ENCODE measurements at places on chromosomes 3 and 15.

GRCh38 chr3:125435231-125435630, 60.1 kb upstream of the ZNF148 start:
- DNase-seq, result no peak

DNA sequence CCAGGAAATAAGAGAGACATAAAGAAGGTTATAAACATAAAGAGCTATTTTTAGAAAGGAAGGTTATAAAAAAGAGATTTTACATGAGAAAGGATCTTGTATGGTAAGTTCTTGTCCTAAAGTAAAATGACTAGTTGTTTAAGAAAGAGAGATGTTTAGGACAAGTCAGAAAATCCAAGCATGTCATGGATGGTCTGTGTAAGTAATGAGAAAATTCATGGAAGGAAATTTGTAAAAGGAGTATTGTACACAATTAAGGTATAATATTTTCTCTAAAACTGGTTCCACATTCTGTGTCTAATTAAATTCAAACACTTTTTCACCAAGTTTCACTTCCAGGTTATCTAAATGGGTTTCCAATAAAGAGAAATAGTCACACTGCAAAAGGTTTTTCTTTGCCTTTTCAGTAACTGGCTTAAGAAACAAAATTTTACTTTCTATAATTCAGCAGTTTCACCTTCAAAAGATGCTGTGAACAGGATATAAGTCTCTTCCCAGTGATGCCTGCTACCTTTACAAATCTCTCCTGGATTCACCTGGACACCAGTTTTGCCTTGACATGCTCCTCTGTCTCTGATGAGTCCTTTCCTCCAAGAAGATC, 455.7 kb downstream of the ZIC1 start:
- no peak for DNase-seq

DNA sequence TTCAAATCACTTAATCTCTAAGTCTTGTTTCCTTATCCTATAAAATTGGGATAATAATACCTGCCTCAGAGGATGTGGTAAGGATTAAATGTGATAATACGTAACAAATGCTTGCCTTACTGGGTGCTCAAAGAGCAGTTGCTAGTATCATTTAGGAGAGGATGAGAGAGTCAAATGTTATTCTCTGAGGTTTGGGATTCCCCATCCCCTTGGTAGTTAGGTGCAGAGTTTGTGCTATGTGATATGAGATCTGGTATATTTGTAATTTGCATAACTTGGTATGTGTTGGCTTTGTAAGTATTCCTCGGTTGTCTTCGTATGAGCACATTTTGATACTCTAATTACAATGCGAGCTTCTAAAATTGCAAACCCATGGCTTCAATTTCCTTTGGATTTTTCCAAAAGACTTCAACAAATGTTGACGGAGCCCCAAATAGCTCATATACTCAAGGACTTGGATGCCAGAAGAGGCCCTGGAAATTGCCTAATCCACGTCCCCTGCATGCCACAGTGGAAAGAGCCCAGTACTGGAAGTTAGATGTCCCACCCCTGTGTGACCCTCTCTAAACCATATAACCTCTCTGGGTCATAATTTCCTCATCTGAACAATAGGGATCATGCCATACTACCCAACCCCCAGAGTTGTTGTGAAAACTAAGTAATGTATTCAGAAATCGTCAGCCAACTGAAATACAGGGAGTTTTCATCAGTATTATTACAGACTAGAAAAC, 85.0 kb downstream of the FBN1 start:
- no peak for DNase-seq

- DNase-seq, result no peak
These were observed 33.4 kb downstream of the FGD5 start for GRCh38 chr3:14852058-14852594.

- no peak for DNase-seq
These were observed 359.6 kb upstream of the TPRG1 start for GRCh38 chr3:188812198-188812597.

- no peak for DNase-seq
These were observed 31.5 kb upstream of the FAM107A start for GRCh38 chr3:58608648-58609047.

GRCh38 chr3:56477646-56478045, 9.4 kb upstream of the ERC2 start:
- no peak for DNase-seq

- no peak for DNase-seq
These were observed 802.9 kb downstream of the GRM7 start for GRCh38 chr3:7663771-7664170.

DNA sequence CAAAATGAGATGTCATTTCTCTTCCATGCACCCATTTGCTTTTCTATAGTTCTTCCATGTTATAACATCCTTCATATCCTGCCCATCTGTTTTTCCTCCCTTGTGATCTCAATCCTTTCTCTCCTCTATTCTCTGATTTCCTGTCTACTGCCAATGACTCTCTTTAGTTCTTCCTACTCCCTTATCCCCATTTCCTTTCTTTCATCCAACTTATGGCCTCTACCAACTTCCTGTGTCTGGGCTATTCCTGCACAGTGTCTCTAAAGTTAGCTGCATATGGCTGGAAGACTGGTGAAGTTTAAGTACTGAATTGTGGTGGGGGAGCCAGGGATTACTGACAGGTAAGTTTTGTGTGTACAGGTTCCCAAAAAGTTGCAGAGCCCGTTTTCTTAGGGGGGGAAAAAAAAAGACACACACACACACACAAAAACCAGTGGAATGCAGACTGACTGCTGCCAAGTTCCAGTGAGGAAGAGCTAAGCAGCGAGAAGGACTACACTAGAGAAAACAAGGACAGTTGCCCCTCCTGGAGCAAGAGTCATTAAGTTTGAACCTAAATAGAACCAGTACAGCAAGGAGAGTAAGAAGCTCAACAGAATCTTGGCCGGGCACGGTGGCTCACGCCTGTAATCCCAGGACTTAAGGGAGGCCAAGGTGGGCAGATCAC, 28.8 kb downstream of the XRN1 start:
- DNase-seq, result no peak

- no peak for DNase-seq
These were observed 49.4 kb upstream of the FMN1 start for GRCh38 chr15:33243869-33244268.

DNA sequence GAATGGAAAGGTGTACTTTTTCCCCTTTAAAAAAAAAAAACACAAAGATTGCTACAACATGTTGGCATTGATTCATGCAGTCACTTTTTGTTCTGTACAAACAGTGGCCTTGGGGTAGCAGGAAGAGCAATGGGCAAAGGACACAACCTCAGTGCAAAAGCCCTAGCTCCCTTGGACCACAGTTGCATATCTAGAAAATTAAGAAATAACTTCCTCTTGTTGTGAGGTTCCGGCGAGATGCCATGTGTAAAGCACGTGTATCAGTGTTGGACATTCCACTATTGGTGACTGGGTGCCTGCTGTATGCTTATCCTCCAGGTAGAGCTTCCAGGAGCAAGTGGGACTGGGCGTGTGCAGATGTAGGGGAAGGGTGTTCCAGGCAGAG, 164.5 kb downstream of the THSD4 start:
- no peak for DNase-seq

DNA sequence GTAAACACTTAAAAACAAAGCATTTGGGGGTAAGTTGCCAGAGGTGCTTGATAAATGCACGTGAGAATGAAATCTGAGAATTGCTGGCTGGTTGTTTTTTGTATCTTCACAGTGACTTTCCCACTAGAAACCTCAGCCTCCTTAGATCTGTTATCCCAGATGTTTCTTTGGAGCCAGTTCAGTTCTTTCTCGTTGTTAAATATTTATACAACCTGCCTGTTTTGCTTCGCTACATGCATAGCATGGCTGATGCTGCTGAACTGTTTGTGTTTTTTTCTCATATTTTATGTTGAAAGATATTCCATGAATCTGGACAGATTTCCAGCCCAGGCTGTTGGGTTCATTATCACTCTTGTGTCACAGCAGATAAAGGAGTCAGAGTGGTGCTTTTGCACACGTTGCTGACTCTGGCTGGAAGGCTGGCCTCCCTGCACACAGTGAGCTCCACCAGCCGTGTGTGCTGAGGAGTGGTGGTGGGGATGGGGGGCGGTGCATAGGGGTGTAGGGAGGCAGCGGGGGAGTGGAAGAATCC, 80.2 kb downstream of the ARNT2 start:
- no peak for DNase-seq

- no peak for DNase-seq
These were observed 4.7 kb upstream of the TBC1D2B start for GRCh38 chr15:78082106-78082742.

DNA sequence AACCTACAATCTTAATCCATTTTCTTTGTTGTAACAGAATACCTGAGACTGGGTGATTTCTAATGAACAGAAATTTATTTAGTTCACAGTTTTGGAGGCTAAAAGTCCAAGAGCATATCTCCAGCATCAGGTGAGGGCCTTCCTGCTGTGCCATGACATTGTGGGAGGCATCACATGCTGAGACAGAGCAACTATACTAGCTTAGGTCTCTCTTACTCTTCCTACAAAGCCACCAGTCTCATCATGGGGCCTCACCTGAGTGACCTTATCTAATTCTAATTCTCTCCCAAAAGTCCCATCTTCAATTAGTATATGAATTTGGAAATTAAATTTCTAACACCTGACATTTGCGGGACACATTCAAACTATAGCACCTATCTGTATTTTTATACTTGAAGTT, 247.1 kb upstream of the MRPL3 start:
- no peak for DNase-seq

DNA sequence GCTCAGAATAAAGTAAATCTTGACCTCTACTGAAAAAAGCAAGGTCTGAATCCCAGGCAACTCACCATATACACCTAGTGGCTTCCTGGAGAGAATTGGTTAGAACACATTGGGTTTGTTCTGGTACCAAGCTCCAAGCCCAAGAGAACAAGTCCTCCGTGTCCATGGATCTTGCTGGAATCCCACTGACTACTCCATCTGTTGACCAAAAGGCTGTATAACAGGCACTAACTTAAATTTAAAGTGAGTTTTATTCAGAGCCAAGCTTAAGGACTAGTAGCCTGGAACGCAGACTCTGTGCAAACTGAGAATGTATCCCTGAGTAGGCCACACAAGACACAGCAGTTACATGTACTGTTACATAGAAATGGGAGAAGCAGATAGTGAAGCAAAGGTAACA, 342.1 kb upstream of the LRRC3B start:
- DNase-seq, result no peak

- no peak for DNase-seq
These were observed 1.6 kb upstream of the KY start for GRCh38 chr3:134652409-134652831.

DNA sequence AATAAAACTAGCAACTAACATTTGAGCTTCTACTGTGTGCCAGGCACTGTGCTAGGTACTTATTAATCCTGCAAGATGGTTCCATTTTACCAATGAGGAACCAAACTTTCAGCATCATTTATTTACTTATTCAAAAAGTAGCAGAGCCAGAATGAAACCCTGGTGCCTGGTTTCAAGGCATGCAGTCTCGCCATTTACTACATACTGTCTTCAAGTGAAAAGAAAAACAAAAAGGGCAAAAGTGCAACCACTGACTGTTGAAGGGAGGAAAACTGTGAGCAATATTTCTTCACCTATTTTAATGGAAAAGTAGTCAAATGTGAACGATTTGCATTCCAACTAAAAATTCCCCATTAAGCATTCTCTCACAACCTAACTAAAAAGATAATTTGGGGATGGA, 8.7 kb downstream of the DCUN1D1 start:
- no peak for DNase-seq

DNA sequence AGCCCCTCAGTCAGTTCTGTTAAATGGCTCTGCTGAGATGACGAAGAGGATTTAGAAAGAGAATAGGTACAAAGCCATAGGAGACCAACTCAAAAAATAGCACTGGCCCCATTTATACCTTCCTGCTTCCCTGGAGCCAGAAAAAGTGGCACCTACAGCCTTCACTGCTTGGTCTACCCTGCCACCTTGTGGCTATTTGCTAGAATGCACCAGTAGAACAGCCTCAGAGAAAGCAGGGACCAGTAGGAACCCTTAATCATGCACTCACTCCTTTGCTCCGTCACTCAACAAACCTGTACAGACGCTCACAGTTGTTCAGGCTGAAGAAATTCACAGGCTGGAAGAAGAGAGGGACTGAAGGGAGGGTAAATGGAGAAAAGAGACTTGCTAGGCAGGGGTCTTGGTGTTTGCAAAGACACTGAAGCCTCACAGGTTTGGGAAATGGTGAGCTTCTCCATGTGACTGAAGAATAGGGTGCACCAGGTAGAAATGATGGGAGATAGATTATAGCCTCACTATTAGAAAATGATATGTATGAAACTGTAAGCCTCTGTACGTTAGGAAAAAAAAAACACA, 12.1 kb upstream of the RTP2 start:
- DNase-seq, result peak; percentile 63

GRCh38 chr3:172669021-172669420, 41.8 kb downstream of the NCEH1 start:
- no peak for DNase-seq

GRCh38 chr15:81506936-81507335, 132.9 kb upstream of the TMC3 start:
- no peak for DNase-seq

- DNase-seq, result no peak
These were observed 96.5 kb upstream of the TSPAN3 start for GRCh38 chr15:77167406-77167805.

GRCh38 chr3:21390136-21390535, 360.9 kb downstream of the ZNF385D start:
- DNase-seq, result no peak

GRCh38 chr15:58549785-58550074, 117.9 kb downstream of the LIPC start:
- DNase-seq, result no peak

DNA sequence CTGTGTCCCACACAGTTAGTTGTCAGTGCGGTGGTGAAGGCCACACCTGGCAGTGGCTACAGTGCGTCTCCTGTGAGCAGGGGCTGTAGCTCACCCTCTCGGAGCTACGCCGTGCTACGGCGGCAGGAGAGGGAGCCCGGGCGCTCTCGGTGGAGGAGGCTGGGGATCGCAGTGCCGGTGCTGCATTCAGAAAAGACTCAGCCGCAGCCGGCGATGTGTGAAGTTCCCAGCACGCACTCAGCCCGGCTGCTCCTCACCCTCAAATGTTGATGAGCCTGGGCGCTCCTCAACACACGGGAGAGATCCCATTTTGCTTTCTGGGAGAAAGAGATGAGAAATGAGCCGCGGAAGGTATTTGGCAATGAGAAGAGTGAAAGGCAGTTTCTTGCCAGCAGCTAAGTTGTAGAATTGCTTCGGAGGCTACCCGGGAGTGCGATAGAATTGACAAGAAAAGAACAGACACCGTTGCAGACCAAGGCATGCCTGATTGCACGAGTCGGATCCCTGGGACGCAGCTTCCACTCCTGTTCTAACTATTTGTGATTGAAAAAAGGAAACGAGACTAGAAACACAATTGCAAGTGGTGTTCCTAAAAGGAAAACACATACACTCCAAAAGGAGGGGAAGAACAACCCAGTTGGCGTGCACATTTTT, at the start of gene UNC13C:
TSS of gene UNC13C (plus strand) at position 189 of the 654 bp plus-strand sequence. CDS start 34,463 bp downstream, outside the sequence.
- no peak for DNase-seq

DNA sequence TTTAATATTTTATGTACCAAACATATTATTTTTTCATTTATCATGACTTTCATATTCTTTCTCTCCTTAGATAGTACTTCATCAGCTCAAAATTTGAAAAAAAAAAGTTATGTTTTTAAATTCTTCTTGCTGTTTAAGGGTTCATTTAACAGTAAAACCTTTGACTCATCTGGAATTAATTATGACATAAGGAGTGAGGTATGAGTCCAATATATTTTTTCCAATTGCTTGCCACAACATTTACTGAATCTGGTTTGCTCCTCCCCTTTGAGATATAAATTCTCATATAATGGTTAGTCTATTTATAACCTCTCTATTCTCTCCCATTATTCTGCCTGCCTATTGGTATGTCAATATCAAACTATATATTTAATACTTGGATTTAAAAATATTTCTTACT, 387.8 kb downstream of the TUSC7 start:
- no peak for DNase-seq

GRCh38 chr3:143753006-143753405, 95.3 kb downstream of the SLC9A9 start:
- no peak for DNase-seq
